Effector CD4-positive, alpha-beta T cell (primary cell): ENCODE measurements at places on chromosomes 5 and 9.

- DNase-seq = no peak
Measured at GRCh38 chr5:174082286-174082685, 36.8 kb downstream of the NSG2 start.

DNA sequence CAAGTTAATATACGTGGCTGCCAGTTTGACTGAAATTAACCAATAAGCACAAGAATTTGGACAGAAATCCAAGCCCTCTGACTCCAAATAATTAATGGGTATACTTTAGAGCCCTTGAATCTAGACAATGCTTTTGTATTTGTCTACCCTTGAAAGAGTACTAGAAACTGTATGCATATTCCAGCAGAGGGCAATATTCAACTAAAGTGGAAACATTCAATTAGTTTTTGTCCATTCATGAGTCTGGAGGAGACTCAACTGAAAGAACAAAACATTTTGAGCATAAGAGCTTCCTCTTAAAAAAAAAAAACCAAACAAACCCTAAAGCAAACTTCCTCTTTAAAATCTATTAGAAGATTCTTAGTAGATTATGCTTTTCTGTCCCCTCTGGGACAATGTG is 157.8 kb downstream of the ARHGEF28 start:
- DNase-seq = no peak

GRCh38 chr5:138955013-138955660 is 80.0 kb upstream of the LRRTM2 start:
- DNase-seq = no peak

DNA sequence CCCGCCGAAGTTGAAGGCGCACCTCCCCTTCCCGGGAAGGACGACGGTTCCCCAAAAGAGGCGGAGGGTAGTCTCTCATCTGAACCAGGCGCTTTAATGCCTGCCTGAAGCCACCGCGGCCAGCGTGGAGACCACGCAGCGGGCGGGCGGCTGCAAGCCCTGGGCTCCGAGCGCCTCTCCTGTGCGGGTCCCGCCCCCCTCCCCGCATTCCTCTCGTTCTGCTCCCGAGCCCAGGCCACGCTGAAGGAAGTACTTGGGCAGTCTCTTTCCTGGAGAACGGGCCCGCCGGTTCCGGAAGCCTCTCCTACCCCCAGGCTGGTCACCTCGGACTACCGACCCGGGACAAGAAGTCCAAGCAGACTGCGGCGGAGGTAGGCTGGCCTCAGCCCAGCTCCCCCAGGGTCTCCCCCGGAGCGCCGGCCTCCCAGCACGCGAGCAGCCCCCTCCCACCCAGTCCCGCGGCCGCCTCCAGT is 571 bp downstream of the PPIC start:
- no peak for DNase-seq

DNA sequence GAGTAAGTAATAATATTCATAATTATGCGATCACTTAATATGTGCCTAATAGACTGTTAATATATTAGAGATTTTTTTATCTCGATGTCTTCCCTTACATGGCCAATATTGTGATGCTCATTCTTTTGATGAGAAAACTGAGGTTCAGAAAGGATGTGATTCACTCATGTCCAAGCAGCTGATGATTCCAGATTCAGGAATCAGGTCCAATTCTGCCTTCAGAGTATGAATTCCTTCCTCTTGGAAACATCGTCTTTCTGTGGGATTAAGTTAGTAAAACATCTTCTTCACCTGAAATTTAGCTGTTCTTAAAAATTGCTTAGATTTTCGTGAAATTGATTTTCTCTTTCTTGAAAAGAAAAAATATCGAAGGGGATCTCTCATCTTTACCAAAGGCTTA is 242.5 kb upstream of the RFX3 start:
- no peak for DNase-seq

- no peak for DNase-seq
Measured at GRCh38 chr5:4295663-4296339, 700.2 kb downstream of the IRX1 start.

DNA sequence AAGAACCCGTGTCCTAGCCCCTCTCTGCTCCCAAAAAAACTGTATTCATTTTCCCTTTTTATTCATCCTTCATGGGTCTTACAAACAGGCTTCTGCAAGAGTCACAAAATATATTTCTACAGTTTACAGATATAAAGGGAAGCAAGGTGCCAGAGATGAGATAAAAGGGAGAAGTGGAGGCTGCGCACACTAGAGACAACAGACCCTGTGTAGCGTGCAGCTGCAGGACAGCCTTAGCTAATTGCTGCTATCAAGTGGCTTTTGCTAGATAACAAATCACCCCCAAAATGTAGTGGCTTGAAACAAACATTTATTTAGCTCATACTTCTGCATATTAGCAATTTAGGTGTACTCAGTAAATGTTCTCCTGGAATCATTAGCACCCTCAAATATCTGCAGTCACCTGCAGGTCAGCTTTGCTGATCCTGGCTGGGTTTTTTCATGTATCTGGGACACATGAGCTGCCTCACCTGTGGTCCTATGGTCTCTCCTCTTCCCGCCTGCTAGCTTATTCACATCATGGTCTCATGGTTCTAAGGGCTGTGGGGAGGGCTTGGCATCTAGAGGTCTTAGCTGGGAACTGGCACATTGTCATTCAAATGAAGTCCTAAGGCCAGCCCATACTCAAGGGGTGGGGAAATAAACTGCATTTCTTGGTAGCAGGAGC is 29.4 kb downstream of the ARHGEF37 start:
- no peak for DNase-seq

DNA sequence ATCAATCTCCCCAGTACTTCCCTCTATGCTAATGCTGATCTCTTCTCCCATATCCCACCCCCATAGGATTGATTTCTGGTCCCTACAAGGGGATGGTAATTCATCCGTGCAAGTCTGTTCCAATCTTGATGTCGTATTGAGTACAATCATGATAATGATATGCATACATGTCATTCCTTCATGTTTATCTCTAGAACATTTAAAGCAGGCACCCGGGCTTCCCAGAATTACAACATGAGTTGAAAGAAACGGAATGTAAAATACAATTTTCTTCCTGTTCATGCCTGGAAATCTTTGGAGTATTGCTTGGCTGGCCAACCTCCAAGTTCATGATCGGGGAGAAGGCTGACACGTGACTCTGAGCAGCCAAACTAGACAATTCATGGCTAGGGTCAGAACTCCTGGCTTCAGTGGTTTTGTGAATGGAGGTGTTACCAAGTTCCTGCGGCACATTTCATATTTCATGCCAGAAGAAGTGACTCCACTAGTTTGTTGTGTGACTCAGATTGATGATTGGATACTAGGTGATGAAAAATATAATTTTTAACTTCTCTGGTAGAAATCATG is 66.6 kb downstream of the C9orf152 start:
- no peak for DNase-seq

DNA sequence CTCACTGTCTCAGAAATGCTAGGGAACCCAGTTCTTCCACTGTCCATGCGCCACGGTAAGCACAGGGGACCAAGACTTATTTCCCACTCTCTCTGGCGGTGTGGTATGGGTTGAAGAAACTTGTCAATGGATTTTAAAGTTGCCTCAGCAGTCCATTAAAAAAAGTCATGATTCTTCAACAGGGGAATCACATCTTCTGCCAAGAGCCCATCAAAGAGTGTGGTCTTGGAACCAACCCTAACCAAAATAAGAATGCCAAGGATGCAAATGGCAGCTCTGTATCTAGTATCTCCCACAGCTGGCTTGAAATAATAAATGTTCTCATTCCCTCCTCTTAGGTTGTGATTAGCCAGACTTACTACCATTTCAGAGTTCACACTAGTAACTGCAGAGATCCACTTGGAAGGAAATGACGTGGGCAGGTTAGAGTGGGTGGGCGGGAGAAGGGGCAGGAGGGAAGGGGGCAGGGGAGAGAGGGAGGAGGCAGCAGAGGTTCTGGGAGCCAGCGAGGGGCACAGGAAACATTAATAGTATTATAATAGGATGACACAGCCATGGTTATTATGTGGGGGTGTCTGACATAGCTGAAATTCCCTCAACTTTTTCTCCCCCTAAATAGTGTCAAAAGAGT is 17.6 kb downstream of the PTCH1 start:
- no peak for DNase-seq

- DNase-seq = no peak
Measured at GRCh38 chr9:105901514-105902109, 207.3 kb downstream of the TMEM38B start.

DNA sequence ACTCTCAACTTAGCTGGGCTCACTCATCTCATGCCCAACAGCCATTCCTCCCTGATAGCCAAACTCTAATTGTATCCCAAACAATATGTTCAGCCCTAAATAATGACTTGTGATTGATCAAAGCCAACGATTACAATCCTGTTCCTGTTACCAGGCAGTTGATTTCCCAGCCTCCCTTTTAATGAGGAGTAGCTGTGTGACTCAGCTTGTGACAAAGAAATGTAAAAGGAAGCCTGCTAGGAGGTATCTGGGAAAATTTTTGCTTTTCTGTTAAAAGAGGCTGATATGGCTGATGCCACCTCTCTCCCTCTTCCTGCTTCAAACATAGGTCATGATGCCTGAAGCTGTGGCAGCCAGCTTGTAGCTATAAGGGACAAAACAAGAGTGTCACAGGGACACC is 19.6 kb upstream of the ENC1 start:
- DNase-seq = no peak

DNA sequence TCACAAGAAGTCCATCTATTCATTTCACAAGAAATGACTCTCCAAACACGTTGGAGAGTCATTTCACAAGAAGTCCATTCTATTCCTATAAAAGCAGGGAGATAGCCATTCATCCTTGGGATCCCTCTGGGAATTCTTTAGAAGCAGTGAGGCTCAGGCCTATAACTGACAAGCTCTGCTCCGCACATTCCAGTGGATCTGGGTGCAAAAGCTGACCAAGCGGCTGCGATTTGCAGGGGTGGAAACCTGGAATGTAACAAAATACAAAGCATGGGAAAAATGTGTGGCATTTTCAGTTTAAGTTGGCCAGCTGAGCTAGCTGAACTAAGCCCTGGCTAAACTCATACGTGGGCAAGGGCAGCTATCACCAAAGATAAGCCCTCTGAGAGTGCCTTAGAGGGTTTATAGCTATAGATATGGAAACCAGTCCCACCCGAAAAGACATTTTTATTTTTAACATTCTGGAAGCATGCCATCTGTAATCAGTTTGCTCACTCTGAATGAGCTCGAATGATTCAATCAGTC is 8.7 kb downstream of the TAS2R1 start:
- DNase-seq = no peak

- DNase-seq = no peak
Measured at GRCh38 chr5:159101685-159102084, 2.0 kb upstream of the EBF1 start.

- DNase-seq = no peak
Measured at GRCh38 chr5:150608991-150609390, 31.5 kb upstream of the SYNPO start.

DNA sequence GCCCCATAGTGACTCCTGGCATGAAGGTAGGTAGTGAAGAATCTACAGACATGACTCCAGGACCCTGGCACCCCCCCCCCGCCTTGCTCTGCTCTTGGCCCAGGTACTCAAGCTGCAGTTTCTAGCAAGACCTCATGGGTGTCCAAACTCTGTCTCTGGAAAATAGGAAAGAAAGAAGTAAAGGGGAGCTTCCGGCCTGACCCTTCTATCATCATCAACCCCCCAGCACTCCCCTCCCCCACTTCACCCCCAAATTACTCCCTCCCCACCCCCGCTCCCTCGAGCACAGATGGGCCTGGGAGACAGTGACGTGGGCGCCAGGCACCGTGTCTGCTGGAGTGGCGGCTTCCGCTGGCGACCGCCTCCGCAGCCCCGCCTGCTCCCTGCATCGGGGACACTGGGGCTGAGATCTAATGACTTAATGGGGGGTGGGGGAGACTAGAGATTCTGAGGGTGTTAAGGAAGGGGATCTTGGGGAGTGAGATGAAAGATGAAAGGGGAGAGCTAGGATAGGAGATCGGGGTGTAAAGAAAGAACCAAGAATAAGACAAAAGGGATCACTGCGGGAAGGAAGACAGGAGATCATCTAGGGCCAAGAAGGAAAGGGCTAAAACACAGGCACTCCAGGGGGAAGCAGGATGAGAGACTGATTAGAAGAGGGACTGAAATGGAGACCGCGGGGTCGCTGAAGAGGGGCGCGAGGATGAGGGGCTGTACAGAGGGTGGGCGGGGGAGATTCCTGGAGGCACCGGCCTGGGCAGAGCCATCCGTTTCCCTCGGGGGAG is 1.1 kb upstream of the DNAJB5 start:
- DNase-seq = peak; percentile 33

- DNase-seq = no peak
Measured at GRCh38 chr5:2183154-2184025, 300.7 kb upstream of the IRX4 start.

DNA sequence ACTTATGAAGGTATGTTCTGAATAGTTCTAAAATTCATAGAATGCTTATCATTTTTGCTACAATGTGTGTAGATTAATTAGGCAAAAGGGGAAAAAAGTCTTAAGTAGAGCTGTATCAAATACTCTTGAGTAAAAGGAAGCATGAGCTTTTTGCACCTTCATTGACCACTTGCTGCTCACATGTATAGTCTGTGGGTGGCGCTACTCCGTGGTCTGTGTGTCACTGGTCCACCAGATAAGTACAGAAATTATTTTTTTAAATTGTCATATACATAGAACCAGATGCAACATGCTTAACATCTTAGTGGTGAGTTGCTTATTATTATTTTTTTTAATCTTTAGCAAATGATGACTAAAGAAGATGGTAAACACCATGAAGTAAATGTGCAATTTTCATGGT is 130.2 kb downstream of the MAN2A1 start:
- no peak for DNase-seq

DNA sequence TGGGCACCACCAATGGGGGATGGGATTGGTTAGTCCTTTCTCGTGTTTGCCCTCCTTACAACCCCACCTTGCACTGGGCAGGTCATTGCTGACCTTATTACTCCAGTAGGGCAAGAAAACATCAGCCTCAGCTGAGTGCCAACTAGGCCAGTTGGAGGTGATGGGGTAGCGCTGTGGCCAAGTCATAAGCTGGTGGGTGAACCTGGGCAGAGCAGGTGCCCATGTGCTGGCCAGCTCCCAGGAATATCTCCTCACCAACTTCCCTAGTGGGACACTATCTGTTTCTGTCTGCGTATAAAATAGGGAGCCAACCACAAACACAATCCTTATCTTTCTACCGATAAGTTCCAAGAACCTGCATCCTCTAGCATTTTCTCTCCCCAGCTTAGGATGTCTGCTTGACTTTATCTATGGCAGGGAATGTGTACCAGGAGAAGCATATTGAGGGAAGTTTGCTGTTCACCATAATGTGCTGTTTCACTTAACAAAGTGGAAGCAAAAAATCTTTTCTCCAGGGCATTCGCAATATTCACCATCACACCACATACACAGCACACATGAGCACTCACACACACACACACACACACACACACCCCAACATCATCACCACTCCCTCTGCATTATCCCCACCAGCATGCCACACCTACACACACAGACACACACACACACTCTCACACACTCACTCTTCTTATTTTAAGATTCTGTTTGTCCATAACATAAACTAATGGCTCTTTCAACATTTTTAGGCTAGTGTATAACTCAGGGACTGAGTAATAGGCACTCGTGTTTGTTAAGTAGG is 390.0 kb downstream of the ENC1 start:
- no peak for DNase-seq

DNA sequence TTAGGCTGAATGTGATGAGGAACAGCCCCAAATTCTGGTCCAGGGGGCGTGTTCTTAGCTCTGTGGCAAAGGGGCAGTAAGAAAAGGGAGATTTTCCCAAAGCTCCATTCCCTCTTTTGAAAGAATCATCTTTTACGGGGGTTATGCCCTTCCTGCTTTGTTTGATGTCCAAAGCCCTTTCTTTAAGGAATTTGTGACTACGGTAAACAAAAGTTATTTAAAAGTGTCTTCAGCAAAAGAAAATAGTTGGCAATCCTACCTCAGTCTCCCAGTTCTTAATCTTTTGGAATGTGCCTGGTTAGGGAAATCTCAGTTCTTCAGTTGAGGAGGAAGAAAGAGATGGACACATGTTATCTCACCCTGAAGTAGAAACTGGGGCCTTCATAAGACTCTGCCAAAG is 24.4 kb upstream of the ARSI start:
- no peak for DNase-seq
